B cell (primary cell): ENCODE measurements at places on chromosomes 7 and 10. TPM values are rescaled to one million over a fixed set of nuclear protein-coding genes. Genes with fewer than 3 reads are reported as not detected.
A peak's percentile ranks its signal among the peaks of the same experiment; 100 is the strongest.

SLC26A3 gene
- not detected in 2 replicates for polyA plus RNA-seq

INMT gene
- polyA plus RNA-seq, result 0.13 TPM in 1 of 2 replicates, not detected in the other

LRRC61 gene
- 5.3 and 12.9 TPM in 2 replicates for polyA plus RNA-seq

CACNA2D1 gene
- polyA plus RNA-seq, result not detected in 2 replicates

LIPN gene
- 0.12 TPM in 1 of 2 replicates, not detected in the other for polyA plus RNA-seq

GFRA1 gene
- polyA plus RNA-seq, result not detected in 2 replicates

LLCFC1 gene
- not detected in 2 replicates for polyA plus RNA-seq

SMARCD3 gene
- 1.0 and 1.4 TPM in 2 replicates for polyA plus RNA-seq

PARG gene
- 8.5 and 8.9 TPM in 2 replicates for polyA plus RNA-seq

SEPTIN7 gene
- polyA plus RNA-seq, result 70.0 and 115 TPM in 2 replicates

TEX47 gene
- not detected in 2 replicates for polyA plus RNA-seq

DNA sequence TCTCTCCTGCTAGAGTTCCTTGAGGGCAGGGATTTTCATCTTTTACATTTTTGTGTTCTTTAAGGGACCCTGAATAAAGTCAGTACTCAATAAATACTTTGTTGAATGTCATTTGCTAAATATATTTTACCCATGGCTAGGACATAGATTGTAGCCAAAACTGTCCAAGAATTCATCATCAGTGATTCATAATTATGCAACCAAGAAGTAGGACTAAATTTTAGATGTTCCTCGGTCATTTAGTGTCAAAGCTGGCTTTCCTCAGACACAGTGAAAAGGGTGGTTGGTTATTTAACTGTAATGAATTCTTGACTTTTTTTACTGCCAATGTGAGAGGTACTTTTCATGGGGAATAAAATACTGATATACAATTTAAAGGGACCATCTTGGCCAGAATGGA is 3.3 kb downstream of the NUDT13 start:
- no peak for DNase-seq

DNA sequence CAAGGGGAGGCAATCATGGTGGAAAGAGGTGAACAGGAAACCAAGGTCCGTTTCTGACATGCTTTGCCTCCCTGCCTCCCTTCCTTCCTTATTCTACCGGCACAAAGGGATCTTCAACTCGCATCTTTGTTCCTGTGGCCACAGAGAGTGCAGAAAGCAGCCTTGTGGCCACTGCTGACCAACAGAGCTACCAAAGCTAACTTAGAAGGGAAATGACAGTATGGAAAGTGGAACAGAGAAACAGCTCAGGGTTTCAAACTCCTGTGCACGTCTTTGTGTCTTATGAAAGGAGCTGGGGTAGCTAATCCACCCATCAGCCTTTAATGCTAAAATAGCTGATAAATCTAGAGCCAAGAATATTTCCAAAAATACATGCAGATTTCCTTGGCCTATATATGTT is 588.0 kb downstream of the SORCS1 start:
- no peak for DNase-seq

GRCh38 chr7:15938115-15938514 is 251.6 kb upstream of the MEOX2 start:
- DNase-seq, result no peak

GRCh38 chr10:104328896-104329710 is 9.2 kb downstream of the ITPRIP start:
- peak; percentile 86 for DNase-seq

- DNase-seq, result no peak
These were observed 11.5 kb downstream of the TMEM176B start for GRCh38 chr7:150788474-150789269.

- no peak for DNase-seq
These were observed 26.8 kb downstream of the PROSER2 start for GRCh38 chr10:11849911-11850310.

GRCh38 chr7:113710310-113711096 is 208.3 kb downstream of the PPP1R3A start:
- DNase-seq, result peak; percentile 66

DNA sequence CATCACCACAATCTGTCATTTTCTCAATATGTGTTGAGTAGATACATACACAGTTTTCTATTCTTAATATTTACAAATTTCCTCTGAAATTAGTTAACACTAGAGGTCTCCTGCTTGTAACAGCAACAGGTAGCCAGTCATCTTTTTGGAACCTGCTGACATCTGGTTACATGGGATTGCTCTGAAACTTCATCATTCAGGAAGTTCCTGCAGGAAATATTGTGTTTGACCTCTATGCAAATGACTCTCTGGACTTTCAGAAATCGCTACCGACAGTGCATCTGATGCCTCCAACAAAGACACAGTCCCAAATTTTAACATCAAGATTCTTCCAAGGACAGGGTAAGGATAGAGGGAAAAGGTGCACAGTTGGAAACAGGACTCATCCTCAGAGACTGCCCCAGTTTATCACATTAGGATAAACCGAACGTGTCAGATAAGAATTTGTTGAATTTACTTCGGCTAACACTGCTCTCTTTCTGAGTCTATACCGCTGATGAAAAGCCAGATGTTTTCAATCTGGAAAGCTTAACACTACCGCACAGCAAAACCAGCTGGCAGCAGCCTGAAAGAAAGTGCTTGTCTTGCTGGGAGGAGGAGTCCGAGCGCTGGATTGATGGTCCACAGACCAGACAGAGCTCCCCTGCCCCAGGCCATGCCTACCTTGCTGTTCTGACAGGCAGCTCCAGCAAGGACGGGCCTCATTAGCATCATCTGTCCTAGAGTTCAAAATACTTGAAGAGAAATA is 633.4 kb downstream of the PARD3 start:
- no peak for DNase-seq

DNA sequence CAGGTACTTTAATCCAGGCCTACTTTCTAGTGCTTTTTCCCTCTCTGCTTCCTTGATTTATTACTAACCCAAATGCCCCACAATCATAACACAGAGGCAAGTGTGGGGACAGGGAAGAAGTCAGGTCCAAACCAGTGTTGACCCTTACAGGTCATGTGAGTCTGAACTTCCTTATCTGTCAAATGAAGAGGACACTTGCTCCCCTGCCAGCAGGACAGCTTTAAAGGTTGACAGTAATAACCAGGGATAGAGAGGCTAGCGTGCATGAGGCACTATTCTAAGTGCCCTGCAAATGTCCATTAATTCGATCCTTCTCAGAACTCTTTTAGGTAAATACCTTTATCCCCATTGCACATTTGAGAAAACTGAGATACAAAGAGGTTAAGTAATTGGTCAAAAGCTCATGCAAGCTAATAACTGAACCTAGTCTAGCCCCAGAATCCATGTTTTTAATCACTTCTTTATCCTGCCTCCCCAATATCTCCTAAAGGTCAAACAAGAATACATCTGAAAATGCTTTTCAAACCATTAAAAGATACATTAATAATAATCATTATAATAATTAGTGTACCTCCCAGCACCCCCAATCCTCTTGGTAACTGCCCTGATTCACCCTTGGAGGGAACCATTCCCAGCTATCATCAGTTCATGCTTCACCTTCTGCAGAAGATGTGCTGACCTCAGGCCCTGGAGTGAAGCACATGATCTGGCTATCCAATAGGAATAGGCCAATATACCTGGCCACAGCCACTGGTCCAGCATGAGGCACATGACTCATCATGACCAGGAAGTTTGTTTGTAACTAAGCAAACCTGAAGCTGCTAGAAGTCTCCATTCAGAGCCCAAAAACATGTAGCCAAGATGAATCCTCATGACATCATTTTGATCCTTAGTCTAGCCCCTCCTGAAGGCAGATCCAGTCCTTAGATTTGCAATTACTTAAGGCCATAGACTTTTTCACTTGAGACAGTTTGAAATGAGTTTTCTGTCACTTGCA is 40.7 kb downstream of the SGMS1 start:
- DNase-seq, result no peak

GRCh38 chr7:43444711-43445578 is 138.0 kb upstream of the STK17A start:
- no peak for DNase-seq

- DNase-seq, result no peak
These were observed 9.2 kb downstream of the GTPBP4 start for GRCh38 chr10:997266-998022.

GRCh38 chr10:75922435-75922834 is 491.0 kb downstream of the LRMDA start:
- DNase-seq, result no peak

- DNase-seq, result no peak
These were observed 39.1 kb downstream of the LRRC20 start for GRCh38 chr10:70343312-70343711.

GRCh38 chr10:124602646-124603365 is 141.2 kb downstream of the LHPP start:
- DNase-seq, result peak; percentile 49

DNA sequence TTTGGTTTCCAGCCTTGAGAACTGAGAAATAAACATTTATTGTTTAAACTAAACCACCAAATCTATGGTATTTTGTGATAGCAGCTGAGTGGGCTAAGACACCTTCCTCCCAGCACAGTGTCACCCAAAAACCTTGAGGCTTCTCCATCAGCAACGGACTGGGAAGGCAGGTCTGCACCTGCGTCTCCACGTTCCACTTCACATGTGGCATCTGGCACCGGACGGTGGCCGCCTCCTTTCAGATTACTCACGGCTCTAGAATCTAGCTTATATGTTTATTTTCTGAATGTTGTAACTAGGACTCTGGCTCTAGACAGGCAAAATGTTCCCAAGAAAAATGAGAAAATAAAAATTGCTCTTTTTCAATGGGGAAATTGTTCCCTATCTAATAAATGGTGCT is 201.0 kb downstream of the ADARB2 start:
- no peak for DNase-seq

DNA sequence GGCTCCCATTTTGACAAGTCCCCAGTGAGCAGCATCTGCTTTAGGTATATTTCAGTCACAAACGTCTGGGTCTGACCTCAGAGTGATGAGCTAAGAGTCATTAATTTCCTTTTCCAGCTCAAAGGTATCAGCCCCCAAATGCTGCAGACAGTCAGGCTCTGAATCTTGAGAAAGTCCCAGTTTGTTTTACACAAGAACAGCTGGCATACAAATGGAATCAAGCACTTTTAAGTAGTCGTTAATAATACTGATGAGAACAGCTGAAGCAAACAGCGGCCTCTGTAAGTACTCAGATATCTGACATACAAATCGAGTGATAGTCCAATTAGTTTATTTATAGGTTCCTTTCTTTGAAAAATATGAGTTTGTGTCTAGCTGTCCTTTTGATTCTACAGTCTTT is 49.4 kb upstream of the MSRB2 start:
- DNase-seq, result no peak

DNA sequence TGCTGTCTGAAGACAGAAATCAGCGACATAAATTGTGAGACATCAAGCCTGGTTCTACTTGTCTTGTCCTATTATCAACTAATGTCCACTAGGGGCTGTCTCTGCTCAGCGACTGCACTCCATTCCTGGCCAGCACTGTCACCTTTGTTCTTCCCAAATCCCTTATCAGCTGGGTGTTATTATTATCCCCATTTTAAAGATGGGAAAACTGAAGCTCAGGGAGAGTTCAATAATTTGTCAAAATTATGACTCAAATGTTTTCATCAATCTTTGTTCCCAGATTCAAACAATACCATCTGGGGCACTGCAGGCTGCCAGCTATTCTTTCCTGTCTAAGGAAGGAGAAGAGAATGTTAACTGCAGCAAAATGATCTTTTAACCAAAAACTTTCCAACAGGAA is 431.6 kb upstream of the NFE2L3 start:
- DNase-seq, result no peak

- no peak for DNase-seq
These were observed 42.1 kb upstream of the PCBD1 start for GRCh38 chr10:70930263-70931000.

DNA sequence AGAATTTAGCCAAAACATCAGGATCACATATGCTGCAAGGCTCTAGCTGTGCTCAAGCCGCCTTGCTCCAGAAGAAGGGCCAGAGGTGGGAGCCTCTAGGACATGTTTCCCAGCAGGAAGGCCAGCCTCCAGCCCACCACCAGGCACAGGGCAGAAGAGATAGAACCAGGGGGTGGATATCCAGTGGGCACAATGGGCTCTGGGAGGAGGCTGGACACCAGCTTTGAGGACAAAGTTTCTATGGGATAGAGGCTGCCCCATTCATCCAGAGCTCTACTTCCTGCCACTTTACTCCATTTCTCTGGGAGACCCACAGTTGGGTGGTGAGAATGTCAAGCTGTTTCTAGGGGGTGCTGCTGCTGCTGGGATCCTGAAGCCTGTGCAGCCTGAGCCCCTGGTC is 77.1 kb downstream of the ARHGAP22 start:
- no peak for DNase-seq
